ENCODE measurements at places on chromosomes 2 and 18. TPM values are rescaled to one million over a fixed set of nuclear protein-coding genes. Genes with fewer than 3 reads are reported as not detected.

- DNase-seq = peak; percentile 4
These were observed 710 bp downstream of the SEC11C start for GRCh38 chr18:59140302-59140885.

AKAIN1 gene
- total RNA-seq = not detected

GAREM1 gene
- 11.0 TPM for total RNA-seq

GCG gene
- 0.27 TPM for total RNA-seq

TUBB8B gene
- total RNA-seq = not detected
